GM12892 (cell line): ENCODE measurements at places on chromosomes 7 and 10.

DNA sequence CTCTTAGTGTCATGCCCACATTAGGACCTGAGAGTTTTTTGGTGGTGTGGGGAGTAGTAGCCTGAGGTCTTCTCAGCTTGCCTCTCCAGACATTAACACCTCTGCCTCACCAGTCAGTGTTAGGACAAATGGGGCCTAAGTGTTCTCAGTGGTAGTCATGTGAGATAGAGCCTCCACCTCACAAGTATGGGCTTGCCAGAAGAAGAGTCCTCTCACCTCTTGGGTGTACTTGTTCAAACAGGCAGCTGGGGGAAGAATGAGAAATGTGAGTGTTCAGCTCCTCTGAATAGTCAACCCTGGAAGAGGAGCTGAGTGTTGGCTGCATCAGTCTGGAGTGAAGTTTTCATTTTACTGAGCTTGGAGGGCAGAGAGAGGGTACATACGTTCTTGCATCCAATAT, 464.6 kb downstream of the POM121L12 start:
- no peak for DNase-seq

GRCh38 chr10:128274938-128275337, 148.7 kb upstream of the MKI67 start:
- no peak for DNase-seq

- peak; percentile 64 for DNase-seq
Observed at GRCh38 chr7:22782616-22783232, 39.9 kb downstream of the TOMM7 start.

DNA sequence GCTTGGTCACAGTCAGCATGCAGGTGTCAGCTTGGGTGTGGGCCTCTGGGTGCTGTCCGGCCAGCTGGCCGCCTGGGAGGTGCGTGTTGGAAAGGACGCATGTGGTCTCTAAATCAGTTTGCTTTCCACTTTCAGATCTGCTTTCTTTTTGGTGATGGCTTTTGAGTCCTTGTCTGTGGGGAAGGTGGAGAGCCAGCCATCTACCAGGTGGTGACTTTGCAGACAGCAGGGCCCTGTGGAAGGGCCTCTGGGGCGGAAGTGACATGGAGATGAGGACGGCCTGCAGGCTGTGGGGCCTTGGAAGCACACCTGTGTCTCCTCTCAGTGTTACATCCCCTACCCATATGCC, 59.4 kb downstream of the WDR37 start:
- DNase-seq: no peak

- DNase-seq: no peak
Observed at GRCh38 chr7:76368190-76368589, 9.4 kb upstream of the YWHAG start.

- DNase-seq: no peak
Observed at GRCh38 chr7:5693529-5693928, 87.9 kb downstream of the RNF216 start.

DNA sequence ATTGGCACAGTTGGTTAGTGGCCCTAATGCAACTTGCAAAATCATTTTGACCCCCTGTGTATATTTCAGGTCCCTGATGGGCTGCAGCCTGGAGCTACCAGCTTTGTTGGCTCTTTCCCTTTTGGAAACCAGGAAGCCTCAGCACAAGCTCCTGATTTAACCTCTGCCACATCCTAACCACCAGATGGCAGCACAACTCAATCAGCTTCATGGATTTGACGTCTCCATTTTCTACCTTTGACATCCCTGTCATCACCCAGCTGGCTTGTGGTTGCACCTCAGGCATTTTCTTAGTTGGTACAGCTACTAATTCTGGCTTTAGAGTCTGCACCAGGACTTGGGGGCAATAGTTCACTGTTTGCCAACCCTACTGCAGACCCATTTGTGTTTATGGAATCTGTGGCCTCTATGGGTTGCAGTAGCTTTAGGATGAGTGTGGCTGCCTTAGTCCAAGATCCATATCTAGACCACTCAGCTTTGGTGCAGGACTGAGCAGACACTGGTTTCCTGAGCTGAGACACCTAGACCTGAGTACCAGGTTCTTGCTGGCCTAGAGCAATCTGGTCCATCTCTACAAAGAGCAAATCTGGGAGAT, 456.2 kb downstream of the REEP3 start:
- DNase-seq: no peak

DNA sequence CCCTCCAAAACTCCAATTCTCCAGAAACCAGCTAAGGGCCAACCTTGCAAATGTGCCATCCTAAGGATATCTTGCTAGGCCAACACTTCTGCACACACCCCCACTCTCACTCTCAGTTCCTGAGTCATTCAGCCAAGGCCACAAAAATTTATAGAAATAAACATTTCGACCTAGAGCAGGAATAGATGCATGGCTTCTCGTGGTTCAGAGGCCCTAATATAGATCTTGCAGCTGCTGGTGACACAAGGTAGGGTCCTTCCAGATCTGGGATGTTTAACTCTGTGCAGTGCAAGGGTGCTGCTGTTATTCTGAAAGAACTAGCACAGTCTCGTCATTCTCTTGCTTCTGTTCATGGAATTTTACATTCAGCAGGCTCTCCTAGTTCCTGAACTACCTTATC, 369.3 kb downstream of the CALN1 start:
- DNase-seq: no peak

DNA sequence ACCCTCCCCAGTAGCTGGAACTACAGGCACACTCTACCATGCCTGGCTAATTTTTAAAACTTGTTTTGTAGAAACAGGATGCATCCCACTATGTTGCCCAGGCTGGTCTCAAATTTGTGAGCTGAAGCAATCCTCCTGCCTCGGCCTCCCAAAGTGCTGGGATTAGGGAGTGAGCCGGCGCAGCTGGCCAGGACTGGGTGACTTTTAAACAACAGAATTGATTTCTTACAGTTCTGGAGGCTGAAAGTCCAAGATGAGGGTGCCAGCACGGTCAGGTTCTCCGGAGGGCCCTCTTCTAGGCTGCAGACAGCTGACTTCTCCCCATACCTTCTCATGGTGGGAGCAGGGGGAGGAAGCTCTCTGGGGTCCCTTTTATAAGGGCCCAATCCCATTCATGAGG, 75.2 kb upstream of the CHST15 start:
- no peak for DNase-seq
